Glutamatergic neuron (in vitro differentiated cells): ENCODE measurements at places on chromosomes 5 and 9. TPM values are rescaled to one million over a fixed set of nuclear protein-coding genes. Genes with fewer than 3 reads are reported as not detected.

The SEMA6A gene
- total RNA-seq = 424 TPM

DNA sequence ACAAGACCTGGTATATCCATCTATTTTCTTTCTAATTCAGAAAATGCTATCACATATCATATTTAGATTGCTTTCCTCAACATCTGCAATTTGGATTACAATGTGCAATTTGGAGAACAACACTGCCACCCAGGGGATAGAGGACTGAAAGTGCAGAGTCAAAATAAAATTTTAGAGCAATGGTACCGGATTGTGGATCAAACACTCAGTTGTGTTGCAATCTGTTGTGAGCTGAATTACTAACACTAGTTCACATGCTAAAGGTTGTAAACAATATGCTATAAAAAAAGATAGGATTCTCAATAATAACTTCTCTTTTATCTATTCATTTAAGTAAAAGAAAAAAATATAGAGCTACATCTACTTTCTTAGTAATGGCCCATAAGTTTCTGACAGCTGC lies 11.9 kb upstream of the SRFBP1 start:
- DNase-seq = peak; percentile 21

The CDKN2B-AS1 gene
- not detected for total RNA-seq

The HK3 gene
- not detected for total RNA-seq

DNA sequence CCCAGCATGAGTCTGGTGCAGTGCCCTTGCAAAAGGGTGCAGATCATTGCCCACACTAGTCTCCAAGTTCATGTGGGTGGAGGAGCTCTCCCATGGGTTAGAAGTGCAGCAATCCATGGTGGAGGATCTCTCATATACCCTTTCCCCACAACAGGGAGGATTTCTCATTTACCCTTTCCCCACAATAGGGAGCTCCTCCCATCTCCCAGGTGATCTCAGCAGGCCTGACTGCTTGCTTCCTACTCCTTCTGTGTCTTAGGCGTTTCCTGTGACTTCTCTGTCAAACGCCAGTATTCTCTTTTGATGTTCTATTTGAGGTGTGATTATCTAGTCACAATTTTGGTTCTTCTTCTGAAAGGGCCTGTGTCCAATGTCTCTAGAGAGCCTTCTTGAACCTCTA lies 133.8 kb upstream of the RFX3 start:
- DNase-seq = no peak

The SLC36A2 gene
- not detected for total RNA-seq

The MUSK gene
- not detected for total RNA-seq

- no peak for DNase-seq
Observed at GRCh38 chr9:114026335-114026734, 51.8 kb downstream of the AMBP start.

- no peak for DNase-seq
Observed at GRCh38 chr5:79846198-79846521, 144.9 kb downstream of the MTX3 start.

DNA sequence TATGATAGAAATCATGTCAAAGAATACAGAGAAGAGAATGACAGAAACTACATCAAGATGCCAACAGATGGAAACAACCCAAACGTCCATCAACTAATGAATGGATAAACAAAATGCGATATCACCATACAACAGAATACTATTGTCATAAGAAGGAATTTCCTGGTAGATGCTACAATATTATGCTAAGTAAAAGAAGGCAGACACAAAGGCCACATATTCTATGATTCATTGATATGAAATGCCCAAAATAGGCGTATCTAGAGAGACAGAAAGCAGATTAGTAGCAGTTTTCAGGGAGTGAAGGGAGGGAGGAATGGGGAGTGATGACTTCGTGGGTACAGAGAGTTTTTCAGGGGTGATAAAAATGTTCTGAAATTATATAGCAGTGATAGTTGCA lies 58.3 kb upstream of the AKNA start:
- DNase-seq = no peak

The MAMDC4 gene
- 17.6 TPM for total RNA-seq
